ENCODE measurements at places on chromosomes 12 and 14.

- DNase-seq = no peak
- peaks cover 56% of the 10 kb centered on the region for H3K27me3 ChIP-seq
- no peak overlapping the region for H3K27ac ChIP-seq
- H3K4me1 ChIP-seq = peaks cover 36% of the 10 kb centered on the region
These were observed 5.4 kb upstream of the TBX3 start for GRCh38 chr12:114689075-114689994.

DNA sequence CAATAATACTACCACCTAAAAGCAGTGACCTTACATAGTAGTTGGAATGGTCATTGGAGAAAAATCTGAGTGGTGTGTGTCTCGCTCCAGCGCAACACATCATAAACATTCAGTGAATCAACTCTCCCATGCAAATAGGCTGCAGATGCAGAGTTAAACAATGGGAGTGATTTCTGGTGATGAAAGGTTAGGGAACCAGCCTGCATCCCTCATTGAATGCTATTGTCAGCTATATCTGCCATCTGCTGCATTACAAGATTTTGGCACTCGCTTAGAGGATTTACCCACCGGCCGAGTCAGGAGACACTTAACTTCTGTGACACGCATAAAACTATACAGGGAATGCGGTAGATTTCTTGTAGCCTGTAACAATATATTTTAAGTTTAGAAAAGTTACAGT is 900.9 kb downstream of the FLRT2 start:
- no peaks in the 10 kb centered on the region for H3K36me3 ChIP-seq
- H3K4me3 ChIP-seq = no peak overlapping the region
- no peaks in the 10 kb centered on the region for H3K27me3 ChIP-seq

GRCh38 chr12:24470050-24470449 is 478.9 kb downstream of the BCAT1 start:
- no peak overlapping the region for H3K27ac ChIP-seq
- H3K4me1 ChIP-seq = peaks cover 2% of the 10 kb centered on the region
- no peaks in the 10 kb centered on the region for H3K36me3 ChIP-seq

DNA sequence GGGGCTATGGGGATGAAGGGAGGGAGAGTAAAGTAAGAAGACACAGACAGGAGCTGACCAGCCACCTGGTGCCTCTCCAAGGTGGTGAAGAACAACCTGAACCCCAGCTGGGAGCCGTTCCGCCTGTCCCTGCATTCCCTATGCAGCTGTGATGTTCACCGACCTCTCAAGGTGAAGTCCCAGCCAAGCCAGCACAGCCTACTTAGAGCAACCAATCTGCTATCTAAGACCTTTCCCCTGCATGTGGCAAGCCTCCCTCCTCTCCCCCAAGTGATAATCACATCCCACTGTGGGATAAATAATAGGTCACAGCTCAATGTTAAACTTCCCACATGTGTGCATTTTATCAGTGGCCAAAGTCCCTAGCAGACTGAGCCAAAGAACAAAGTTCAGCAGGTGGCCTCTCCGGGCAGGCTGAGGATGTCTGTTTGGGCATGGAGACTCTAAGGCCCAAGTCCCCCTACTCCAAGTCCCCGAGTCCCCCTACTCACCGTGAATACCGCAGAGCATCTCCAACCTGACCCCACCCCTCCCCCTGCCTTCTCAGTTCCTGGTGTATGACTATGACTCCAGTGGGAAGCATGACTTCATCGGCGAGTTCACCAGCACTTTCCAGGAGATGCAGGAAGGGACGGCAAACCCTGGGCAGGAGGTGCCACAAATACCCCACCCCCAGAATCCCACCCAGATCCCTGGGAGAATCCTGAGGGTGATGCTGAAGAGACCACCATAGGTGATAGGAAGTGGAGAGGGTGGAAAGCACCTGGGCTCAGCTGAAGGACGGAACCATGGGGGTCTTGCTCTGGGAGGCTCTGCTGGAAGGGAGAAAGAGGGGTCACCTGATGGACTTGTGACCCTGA is 3.5 kb downstream of the CPNE6 start:
- H3K27me3 ChIP-seq = peaks cover 8% of the 10 kb centered on the region
- peaks cover 7% of the 10 kb centered on the region for H3K4me1 ChIP-seq
- H3K36me3 ChIP-seq = no peaks in the 10 kb centered on the region
- no peak for DNase-seq
- no peak overlapping the region for H3K27ac ChIP-seq

- H3K27ac ChIP-seq = no peak overlapping the region
- H3K36me3 ChIP-seq = no peaks in the 10 kb centered on the region
These were observed 48.4 kb downstream of the NDUFA12 start for GRCh38 chr12:94954948-94955592.

DNA sequence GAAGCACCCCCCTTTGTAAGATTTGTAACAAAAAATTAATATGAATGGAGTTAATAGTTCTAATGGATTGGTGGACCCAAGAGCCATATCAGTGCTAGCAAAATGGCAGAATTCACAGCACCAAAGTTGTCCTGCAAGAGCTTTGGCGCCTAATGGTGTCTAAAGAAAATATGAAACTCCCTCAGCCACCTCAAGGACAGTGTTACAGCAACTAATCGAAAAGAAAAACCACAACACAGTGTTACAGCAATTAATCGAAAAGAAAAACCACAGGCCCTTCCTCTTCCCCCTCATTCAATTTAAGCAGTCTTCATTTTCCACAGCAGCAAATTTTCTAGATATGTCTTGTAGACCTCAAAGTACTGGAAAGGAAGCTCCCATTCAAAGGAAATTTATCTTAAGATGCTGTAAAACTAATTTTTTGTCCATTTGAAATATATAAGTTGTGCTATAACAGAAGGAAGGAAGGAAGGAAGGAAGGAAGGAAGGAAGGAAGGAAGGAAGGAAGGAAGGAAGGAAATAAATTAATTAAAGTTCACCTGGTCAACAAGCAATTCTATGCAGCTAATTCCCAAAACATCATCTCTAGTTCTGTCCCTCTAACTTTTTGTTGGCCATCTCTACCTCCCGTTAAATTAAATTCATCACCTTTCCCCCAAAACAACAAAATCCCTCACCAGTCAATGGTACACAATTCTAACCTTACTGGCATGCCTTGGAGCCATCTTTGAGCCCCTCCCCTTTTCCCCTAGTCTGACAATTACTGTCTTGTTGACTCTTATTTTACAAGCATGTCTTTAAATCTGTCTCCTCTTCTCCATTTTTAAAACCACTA is 17.4 kb downstream of the LRP6 start:
- DNase-seq = no peak
- no peaks in the 10 kb centered on the region for H3K4me1 ChIP-seq
- H3K4me3 ChIP-seq = no peak overlapping the region
- H3K27ac ChIP-seq = no peak overlapping the region
- no peaks in the 10 kb centered on the region for H3K27me3 ChIP-seq
